Frontal cortex (tissue), 4 donors: ENCODE measurements at places on chromosomes 5 and 9. TPM values are rescaled to one million over a fixed set of nuclear protein-coding genes. Genes with fewer than 3 reads are reported as not detected.

DNA sequence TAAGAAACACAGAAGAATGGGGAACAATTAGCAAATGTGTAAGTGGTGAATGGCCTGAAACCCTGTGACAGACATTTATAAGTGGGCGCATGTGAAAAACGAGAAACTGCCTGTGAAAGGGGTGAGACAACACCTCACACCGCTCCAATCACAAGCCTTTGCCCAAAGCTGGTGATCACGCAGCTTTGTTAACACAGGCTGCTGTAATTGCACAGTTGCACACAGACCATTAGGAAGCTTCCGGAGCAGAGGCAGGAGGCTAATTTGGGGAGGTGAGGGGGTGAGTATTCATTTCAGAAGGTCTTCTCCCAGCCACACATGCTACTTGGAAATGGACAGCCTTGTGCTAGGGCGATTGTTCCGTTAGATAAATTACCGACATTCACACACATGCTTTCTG, 294.0 kb downstream of the MED10 start:
- DNase-seq, result no peak

Gene ELL2
- 25.3 TPM for total RNA-seq

DNA sequence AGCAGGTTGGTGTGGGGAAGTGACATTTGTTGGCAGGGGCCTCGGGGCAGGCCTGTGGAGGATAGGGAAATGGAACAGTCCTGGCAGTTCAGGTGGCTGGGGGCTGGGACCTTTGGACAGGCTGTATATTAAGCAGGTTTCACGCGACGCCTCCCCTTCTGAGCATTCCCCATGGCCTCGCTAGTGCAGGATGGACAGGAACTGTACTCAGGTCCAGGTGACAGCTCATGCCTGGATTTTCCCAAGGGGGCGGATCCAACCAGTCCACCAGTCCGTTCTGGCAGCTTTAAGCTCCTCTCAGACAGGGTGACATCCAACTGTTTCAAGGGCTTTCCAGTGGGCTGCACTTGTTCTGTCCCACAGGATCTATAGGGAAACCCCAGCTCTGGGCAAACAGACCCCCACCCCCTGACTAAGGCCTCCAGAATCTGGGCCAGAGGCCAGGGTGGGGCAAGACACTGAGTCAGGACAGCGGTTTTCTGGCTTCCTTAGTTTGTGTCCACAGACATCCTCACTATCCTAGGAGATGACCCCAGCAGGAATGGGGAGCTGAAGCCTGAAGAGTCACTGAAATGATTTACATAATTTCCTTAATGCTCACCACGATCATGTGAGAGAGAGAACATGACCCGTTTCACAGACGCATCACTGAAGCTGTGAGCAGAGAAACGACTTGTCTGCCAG, 20.9 kb downstream of the CSF2 start:
- DNase-seq, result no peak

DNA sequence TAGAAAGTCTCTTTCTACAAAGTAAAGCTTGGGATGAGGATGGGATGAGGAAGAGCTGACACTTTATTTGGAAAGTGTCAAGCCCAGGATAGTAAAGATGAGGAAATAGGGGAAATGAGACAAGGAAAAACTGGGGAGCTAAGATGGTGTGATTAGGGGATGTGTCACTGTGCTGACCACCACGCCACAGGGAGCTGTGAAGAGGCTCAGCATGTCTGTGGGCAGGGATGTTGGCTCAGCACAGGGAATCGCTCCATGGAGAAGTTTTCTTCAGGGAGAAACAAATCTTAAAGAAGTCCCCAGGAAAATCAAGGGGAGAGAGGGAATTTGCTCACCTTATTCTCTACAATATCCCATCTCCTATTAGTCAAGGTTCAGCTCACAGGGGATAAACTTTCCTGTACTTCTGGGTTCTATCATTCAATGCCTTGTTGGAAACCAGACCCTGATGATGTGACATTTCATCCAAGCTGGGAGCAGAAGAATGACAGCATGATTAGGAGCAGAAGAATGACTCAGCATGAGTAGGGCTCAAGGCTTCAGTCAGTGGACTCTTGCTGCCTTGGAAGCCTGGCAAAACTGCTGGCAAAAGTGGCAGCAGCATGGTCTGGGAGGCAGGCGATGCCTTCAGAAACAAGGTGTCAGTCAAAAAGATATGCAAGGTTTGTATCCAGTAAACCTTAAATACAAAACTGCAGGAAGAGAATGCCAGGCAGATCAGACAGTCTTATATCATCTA, 4.9 kb downstream of the HSPB3 start:
- no peak for DNase-seq

- DNase-seq, result no peak
Measured at GRCh38 chr5:157708866-157709265, 22.4 kb upstream of the THG1L start.

DNA sequence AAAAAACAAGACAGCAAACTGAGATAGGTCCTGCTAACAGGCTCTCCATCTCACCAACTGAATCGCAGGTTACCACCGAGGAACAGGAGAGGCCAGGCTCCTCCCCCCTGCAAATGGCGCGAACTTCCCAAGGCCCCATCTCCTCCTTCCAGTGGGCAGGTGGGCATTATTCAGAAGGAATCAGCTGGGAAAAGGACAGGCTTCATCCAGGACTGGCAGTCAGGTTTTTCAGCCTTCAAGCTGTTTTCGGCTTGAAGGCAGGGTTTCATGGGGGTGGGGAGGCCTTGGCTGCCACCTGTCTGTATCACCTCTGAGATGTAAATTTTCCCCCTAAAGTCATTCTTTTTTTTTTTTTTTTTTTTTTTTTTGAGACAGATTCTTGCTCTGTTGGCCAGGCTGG, 79.4 kb downstream of the SFXN1 start:
- DNase-seq, result no peak

- DNase-seq, result no peak
Measured at GRCh38 chr5:76874088-76874581, 24.3 kb downstream of the S100Z start.

- no peak for DNase-seq
Measured at GRCh38 chr9:107387409-107387808, 102.2 kb downstream of the KLF4 start.

DNA sequence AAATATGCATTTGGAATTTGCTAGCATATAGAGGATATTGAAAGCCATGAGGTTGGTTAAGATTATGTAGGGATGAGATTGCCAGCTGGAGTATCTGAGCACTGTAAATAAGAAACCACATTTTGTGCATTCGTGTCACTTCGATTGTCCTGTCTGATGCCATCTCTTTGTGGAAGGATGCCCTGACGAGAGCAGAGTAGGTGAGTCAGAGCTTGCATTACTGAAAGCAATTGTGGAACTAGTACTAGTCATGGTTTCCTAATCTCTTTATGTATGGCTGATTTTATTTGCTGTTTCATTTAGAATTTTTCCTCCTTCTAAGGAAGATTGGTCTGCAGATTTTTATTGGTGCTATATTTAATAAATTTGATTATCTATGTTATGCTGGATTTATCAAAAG, 14.5 kb upstream of the TAS2R1 start:
- DNase-seq, result no peak

DNA sequence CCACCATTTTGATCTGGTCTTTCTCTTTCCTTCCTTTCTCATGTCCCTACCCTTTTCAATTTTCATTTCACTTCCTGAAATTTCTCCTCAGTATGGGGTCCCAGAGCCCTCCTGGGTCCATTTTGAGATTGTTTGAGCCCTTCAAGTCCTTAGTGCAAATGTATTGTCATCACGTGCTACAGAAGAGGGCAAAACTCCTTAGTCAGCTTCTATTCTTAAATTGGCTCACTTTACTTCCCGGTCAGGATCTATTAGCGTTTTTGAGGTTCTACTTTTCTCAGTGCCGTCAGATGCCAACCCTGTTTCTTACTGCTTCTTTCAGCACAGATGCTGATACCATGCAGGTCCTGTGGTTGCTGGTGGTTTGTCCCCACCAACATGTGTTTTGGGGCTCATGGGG, 5.9 kb downstream of the ATG12 start:
- DNase-seq, result no peak
